ENCODE measurements at places on chromosomes 3 and 15.
A peak's percentile ranks its signal among the peaks of the same experiment; 100 is the strongest.

- DNase-seq: no peak
Measured at GRCh38 chr15:62903437-62903836, 139.1 kb upstream of the TPM1 start.

- no peak for DNase-seq
Measured at GRCh38 chr15:85361323-85361722, 19.1 kb upstream of the AKAP13 start.

DNA sequence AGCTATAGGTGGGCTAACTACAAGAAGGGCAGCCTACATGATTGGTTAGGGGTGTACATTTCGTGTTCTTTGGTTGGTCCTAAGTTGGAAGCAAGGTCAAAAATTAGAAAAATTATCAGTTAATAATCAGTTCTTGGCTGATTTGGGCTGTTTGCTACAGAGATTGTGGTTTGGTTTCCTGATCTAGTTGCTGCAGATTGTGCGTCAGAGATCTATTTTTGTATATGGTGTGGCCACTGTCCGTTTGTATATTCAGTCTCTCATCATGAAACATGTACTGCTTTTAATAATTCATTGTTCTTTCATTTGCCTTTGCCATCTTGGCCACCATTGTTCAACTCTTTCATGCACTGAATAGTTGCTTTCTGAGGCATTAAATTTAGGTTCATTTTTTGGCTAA is 80.9 kb downstream of the LRRC3B start:
- no peak for DNase-seq

GRCh38 chr3:183306798-183307671 is 54.0 kb downstream of the B3GNT5 start:
- no peak for DNase-seq

- DNase-seq: no peak
Measured at GRCh38 chr3:178844916-178845315, 226.7 kb downstream of the ZMAT3 start.

GRCh38 chr3:126179825-126180476 is 435 bp downstream of the ALDH1L1 start:
- peak; percentile 10 for DNase-seq

- DNase-seq: no peak
Measured at GRCh38 chr15:90016721-90017120, 15.6 kb downstream of the ZNF710 start.

- peak; percentile 99 for DNase-seq
Measured at GRCh38 chr15:62569460-62570404, 404.6 kb upstream of the C2CD4B start.

- no peak for DNase-seq
Measured at GRCh38 chr3:105553851-105554250, 187.1 kb downstream of the ALCAM start.

DNA sequence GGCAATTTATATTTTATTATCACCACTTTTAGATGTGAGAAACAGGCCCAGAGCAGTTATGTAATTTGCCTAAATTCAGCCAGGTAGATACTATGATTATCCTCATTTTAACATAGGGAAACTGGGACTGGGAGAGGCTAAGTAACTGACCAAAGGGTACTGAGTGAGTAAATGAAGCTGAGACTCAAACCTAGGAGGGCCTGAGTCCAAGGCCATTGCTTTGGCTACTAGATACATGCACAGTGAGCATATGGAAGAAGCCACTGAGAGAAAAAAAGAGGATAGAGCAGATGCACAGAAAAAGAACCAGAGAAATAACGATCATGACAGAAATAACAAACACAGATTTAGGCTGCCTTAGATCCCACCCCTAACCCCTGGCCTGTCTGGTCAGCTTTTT is 33.6 kb downstream of the USF3 start:
- DNase-seq: no peak

- DNase-seq: no peak
Measured at GRCh38 chr3:132160198-132160597, 125.4 kb upstream of the CPNE4 start.

DNA sequence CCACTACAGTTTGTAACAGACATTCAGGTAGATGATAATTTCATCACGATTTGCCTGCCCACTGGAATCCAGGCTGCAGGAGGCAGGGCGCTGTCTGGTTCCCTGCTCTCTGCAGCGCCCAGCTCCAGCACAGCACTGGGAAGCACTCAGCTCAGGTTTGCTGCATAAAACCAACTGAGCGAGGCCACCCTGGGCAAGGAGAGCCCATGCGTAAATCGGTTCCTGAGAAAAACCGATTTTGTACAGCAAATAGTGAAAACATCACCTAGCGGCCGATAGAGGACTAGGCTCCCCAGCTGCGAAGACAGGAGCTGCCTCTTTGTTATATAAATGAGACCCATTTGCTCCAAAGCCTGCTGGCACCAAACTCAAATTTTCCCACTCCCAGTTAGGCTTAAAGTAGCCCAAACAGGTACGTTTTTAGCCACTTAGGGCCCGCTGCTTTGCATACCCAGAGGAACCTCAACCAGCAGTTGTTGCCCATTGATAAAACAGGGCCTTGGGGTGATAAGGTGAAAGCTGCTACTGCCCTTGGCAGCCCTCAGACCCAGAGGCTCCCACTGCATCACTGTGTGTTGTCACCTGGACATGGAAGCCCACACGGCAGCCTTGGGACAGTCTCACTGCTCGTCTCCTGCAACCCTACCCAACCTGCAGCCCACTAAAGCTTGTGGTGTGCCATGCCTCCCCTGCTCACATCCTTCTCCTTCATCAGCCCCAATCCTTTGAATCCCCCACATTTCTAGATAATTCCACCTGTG is 47.5 kb downstream of the ALDH1L1 start:
- no peak for DNase-seq

GRCh38 chr15:29182590-29182989 is 87.0 kb downstream of the NSMCE3 start:
- no peak for DNase-seq

DNA sequence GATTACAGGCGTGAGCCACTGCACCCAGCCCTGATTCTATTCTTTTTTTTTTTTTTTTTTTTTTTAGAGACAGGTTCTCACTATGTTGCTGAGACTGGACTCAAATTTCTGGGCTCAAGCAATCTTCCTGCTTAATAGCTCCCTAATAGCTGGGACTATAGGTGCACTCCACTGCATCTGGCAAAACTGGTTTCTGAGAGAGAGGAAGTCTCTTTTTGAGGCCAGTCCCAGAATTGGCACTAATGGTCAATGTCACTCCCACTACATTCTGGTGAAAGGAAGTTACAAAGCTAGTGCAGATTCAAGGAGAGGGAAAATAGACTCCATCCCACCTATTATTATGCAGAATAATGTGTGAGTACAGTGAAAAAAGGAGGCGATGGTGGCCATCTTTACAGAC is 5.8 kb upstream of the TGFBR2 start:
- no peak for DNase-seq

DNA sequence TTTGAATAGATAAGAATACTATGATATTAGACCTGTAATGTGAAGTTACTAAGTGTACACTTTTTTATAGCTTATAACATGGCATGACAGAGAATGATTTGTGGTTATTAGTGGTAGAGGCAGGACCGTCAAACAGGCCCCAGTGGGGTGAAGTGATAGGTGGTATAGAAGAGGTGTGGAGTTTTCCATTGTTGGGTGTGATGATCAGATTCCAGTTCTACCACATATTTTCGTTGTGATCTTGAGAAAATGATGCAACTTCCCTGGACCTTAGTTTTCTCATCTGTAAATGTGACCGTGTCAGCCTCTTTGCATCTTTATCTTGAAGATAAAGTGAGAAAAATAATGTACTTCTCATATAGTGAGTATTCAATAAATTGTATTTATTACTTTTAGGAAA is 30.3 kb upstream of the UTS2B start:
- no peak for DNase-seq

DNA sequence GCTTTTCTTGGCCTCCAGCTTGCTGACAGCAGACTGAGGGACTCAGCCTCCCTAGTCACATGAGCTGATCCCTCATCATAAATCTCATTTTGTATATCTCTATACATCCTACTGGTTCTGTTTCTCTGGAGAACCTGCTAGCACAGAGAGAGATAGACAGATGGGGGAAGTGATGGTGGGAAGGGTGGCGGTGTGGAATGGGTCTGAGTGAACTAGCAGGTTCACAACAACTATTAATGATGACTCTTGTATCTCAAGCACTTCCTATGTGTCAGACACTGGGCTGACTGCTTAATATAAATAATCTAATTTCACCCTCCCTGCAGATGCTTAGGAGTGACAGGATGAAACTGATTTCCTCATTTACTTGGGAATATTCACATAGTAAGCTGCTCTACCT is 106.9 kb upstream of the TLE3 start:
- DNase-seq: no peak

GRCh38 chr3:186664119-186664495 is 1.7 kb upstream of the HRG start:
- no peak for DNase-seq

GRCh38 chr3:197508461-197508860 is 47.3 kb downstream of the BDH1 start:
- peak; percentile 18 for DNase-seq

DNA sequence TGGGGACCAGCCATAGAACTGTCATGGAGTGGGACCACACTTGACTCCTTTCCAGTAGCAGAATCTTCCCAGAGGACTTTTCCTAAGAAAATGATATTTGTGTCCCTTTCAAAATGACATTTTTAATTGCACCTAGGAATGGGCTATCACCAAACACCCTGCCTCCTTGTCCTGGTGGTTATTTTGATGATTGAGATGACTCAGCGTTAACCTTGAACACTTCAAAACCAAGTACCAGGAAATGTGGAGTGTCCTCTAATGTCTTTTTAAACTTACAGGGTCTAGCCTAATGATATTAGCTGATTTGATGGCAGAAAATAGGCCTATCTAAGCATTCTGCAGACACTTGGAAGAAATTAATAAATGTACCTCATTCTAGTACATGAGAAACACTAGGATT is 90.7 kb downstream of the HHLA2 start:
- DNase-seq: no peak

DNA sequence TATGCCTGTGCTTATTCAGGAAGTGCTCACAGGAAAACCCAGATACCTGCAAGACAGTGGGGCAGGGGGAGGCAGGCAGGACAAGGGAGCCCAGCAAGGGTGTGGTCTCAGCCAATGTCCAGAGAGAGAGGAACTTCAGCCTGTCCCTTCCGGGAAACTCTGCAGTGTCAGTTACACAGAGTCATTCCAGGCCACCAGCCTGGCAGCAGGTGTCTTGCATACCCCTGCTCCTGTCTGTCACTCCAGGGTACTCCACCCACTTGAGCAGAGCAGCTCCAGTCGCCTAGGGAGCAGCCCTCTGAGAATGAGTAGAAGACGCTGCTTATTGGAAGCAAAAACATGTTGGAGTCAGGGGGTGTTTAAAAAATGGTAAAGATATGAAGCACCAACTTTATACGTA is 431.2 kb upstream of the RGMA start:
- DNase-seq: no peak

GRCh38 chr3:46318207-46318927 is 35.5 kb upstream of the CCR2 start:
- DNase-seq: no peak

DNA sequence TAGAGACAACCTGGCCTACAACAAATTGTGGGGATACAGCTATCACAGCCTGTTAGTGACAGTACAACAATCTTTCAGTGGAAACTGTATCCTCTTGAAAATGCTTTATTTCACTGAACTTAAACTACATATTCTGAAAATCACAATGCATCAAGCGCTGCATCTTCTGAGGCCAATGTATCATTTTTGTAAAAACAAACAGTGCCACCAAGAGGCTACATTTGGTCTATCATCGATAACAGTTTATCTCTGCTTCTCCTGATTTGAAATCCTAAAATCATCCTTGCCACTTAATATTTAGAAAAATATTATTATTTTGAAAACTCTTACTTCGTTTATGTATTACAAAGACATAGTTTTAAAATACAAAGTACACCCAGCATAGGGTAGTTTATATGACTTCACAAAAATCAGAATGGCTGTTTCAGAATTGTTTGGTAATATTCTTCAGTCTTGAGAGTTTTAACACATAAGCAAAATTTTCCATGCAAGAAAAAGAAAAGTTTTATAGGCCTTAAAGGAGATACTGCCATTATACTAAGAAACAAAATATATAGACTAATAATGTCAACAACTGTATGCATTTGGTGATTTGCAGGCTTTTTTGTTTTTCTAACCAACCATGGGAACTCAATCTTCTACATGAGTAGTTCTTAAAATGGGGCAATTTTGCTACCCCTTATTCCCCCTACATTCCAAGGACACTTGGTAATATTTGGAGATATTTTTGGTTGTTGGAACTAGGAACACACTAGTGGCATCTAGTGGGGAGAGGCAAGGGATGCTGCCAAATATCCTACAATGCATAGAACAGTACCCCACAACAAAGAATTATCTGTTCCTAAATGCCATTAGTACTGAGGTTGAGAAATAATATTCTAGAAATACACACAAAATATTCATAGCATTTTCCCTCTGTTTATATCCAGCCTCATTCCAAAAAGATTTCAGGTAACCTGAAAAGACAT is 42.3 kb downstream of the WDR72 start:
- DNase-seq: peak; percentile 28

DNA sequence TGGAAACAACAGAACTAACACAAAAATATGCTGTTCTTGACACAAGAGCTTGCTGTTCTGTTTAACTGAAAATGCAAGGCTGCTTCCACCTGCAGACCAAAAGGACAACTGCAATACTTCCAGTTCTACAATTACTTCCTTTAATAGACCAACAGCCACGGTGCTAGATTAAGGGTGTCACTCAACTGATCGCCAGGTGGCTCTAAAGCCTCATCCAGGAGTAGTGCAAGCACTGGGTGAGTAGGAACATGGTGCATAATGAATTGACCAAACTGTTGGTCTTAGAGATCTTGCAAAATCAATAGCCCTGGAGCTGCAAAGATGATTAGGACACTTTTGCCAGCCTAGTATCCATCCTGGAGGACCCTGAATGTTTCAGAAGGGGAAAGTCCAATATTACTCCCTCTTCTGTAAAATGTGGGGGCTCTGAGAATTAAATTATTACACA is 3.6 kb upstream of the CLDN16 start:
- DNase-seq: peak; percentile 75

DNA sequence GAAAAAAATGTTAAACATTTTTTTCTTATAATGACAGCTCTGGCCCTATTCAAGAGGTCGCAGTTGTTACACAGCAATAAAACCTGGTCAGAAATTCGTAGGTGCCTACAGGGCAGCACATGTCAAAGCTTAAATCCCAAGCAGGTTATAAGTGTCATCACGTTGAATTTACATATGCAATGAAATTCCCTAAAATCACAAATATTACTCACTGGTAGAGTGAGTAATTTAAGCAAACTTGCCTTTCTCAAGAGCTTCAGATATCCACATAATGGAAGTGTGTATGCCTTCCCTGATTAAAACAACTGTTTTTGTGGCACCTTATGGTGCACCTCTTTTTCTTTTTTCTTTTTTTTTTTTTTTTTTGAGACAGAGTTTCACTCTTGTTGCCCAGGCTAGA is 90.7 kb upstream of the FNDC3B start:
- DNase-seq: no peak

DNA sequence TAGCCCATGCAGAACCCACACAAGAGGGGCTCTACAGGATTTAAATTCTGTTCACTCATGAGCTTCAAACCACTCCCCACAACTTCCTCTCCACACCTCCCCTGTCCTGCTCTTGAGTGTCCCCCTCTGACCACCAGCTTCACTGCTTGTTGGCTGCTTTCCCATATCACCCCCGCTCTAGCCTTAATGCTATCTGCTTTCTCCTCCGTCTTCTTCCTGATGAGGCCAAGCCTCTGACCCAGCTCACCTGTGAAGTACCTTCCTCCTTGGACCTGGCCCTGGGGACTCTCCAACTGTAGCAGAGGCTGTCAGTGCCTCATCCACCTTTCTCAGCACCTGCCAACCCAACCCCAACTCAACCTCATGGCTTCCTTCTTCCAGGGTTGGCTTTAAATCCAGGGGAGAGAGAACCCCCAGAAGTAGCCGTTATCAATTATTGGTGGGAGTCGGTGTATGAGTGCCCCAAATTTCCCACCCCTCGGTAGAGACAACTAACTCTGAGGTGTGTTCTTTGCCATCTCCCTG is 174.8 kb downstream of the MINAR1 start:
- DNase-seq: no peak

Data from NCI-H1105 treated with DMSO at 0.1 percent for 48 hours (cell line).